NAMALWA (cell line): ENCODE measurements at places on chromosomes 1 and 21.

GRCh38 chr21:38982096-38982495 is 176.4 kb downstream of the ETS2 start:
- no peak for DNase-seq

GRCh38 chr1:52604063-52604770 is 2.0 kb downstream of the GPX7 start:
- no peak for DNase-seq

DNA sequence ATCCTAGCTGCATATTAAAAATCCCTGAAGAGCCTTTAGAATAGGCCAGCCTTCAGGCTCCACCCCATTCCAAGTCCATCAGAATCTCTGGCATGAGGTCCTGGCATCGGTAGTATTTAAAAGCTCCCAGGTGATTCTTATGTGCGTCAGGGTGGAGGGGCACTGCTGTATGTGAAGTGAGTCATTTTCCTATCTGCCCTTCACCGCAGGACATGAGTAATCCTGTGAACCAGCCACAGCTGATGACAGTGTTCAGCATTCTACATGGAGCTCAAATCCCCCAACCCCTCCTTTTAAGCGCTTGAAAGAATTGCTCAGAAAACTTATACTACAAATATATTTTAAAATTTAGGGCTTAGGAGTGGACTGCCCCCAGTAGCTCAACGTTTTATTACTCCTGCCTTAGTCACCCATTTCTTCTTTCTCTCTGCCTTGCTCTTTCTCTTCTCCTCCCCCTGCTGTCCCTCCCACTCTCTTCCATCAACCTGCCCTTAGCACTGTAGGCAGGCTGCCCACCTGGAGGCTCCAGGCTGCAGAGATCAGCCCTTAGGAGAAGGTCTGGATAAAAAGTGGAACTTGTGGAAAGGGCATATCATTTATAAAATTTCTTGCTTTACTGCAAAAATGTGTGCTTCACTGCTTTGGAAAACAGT is 73.8 kb upstream of the ZNF281 start:
- no peak for DNase-seq

DNA sequence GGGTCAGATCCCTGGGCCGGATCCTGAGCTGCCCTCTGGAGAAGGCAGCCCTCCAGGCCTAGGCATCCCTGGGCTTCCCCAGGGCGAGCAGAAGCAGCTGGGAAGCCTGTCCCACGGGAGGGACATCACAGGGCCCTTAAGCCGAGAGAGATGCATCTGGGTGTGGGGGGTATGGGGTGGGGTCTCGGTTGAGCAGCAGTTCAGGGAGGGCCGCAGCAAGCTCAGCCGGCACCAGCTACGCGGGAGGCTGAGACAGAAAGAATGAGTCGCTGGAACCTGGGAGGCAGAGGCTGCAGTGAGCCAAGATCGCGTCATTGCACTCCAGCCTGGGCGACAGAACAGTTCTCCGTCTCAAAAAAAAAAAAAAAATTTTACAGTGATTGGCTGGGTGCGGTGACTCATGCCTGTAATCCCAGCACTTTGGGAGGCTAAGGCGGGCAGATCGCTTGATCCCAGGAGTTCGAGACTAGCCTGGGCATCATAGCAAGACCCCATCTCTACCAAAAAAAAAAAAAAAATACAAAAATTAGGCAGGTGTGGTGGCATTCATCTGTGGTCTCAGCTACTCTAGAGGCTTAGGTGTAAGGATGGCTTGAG is 37.7 kb downstream of the RRP1 start:
- no peak for DNase-seq

- no peak for DNase-seq
Measured at GRCh38 chr1:110638058-110638457, 31.9 kb upstream of the KCNA2 start.
